Muscle of arm (tissue), 14 donors: ENCODE measurements at places on chromosomes 7 and 10. TPM values are rescaled to one million over a fixed set of nuclear protein-coding genes. Genes with fewer than 3 reads are reported as not detected.

Gene STAMBPL1
- 6.9 TPM for polyA plus RNA-seq

Gene ZNF365
- 0.16 TPM for polyA plus RNA-seq

Gene PLEKHS1
- polyA plus RNA-seq: 0.44 TPM

GRCh38 chr10:14880229-14880628 lies 1.6 kb downstream of the SUV39H2 start:
- no peak for DNase-seq

Gene GALNT11
- polyA plus RNA-seq: 29.7 TPM

Gene UCMA
- polyA plus RNA-seq: not detected

DNA sequence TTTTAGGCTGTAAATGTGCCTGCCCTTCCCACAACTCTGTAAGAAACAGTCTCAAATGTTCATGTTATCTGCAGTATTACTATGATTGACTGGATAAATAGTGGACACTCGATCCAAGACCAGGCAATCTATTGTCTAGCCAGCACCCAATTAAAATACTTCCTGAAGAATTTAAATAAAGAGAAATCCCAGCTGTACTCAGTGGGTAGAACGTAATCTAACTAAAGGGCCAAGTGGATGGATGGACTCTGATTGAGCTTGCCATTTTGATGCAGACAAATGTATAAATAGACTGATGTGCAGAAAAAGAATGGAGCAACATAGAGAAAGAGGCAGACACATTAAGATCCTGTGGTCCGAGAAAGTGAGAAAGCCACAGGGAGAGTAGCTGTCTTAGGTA lies 158.0 kb downstream of the IPMK start:
- no peak for DNase-seq

Gene ZPBP
- not detected for polyA plus RNA-seq

DNA sequence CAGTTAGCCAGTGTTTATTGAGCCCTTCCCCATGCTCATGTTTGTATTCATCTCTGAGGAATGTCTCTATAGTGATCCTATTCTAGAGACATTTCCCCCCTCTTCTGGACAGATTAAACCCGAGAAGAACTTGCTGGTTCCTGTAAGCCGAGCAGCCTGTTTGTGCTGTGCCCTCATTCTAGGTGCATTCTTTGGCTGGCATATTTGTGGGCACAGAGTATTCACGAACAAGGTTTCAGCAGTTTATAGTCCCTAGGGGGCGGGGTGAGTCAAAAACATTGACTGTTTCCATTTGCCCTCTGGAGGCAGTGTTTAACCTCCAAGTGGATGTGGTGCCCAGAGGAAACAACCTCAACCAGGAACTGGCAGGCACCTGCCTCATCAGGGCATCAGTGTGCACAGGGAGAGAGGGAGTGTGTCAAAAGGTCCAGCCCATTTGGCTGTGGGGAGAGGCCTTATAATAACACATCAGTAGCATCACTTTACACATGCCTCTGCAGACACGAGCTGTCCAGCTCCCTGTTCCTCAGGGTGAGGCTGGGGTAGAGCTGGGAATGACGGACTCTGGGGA lies 273.3 kb upstream of the LRGUK start:
- no peak for DNase-seq

- DNase-seq: no peak
Measured at GRCh38 chr7:121006711-121007315, 18.3 kb downstream of the CPED1 start.

Gene GPR26
- not detected for polyA plus RNA-seq

Gene VAX1
- not detected for polyA plus RNA-seq

GRCh38 chr10:28240400-28240799 lies 62.5 kb downstream of the MPP7 start:
- DNase-seq: no peak

Gene COL17A1
- not detected for polyA plus RNA-seq

Gene TAC1
- polyA plus RNA-seq: 3.6 TPM

- no peak for DNase-seq
Measured at GRCh38 chr7:24108906-24109376, 175.0 kb upstream of the NPY start.
